ENCODE measurements at places on chromosomes 16 and 17.

DNA sequence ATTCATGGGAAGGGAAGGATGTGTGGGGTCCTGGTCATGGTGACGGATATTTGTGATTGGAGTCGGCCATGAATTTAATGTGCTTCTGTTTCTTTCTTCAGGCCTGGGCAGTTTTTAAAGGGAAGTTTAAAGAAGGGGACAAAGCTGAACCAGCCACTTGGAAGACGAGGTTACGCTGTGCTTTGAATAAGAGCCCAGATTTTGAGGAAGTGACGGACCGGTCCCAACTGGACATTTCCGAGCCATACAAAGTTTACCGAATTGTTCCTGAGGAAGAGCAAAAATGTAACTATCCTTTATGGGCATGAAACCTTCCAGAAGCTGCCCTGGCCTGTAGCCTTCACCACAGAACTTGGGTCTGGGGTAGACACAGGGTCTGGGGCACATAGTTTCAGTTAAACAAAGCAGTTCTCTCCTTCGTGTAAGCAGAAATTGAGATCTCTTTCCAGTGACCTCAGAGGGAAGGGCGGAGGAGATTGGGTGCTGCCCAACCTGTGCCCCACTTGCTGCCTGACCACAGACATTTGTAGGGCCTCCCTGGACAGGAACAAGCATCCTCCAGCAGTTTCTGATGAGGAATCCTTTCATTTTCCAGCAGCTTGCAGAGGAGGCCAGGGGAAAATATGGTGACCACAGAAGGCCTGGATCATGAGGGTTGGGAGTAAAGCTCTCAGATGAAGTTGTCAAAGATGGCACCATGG, 10.1 kb downstream of the IRF8 start:
- no peak for DNase-seq

DNA sequence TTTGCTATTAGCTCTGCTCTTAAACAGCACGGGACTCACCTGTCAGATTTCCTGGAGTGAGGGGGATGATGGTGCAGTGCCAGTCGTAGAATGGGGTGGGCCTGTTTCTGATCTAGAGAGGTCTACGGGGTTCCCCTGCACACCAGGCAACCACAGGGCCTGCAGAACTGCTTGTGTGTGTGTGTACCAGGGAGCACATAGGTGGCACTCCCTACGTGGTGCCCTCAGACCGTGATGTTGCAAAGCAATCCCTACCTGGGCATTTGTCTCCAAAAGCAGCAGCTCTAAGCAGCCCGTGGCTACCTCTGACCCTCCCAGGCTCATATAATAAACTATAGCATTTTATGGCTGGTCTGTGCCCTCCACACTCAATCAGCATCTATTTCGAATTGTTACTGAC, 38.5 kb downstream of the MPRIP start:
- DNase-seq = no peak

DNA sequence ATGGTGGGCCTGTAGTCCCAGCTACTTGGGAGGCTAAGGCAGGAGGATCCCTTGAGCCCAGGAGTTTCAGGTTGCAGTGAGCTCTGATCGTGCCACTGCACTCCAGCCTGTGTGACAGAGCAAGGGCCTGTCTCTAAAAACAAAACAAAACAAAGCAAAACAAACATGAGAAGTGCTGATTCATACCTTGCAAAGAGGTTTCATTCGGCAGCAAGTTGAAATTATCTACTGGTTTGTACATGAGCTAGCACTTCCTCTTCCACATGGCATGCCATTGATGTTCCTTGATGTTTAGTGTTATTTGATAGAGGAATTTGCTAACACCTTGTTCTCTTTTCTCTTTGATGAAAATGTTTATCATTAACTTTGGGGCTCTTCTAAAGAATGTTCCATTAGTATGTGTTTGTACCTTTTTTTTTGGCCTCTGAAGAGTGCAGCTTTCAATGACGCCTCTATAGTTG, 50.6 kb downstream of the SPECC1 start:
- DNase-seq = no peak

GRCh38 chr16:77043076-77043475, 147.9 kb upstream of the MON1B start:
- DNase-seq = peak; percentile 13

GRCh38 chr16:55444754-55445485, 34.1 kb upstream of the MMP2 start:
- no peak for DNase-seq

All from HS-5 (cell line).